Brain microvascular endothelial cell (primary cell): ENCODE measurements at places on chromosomes 3 and 15.

DNA sequence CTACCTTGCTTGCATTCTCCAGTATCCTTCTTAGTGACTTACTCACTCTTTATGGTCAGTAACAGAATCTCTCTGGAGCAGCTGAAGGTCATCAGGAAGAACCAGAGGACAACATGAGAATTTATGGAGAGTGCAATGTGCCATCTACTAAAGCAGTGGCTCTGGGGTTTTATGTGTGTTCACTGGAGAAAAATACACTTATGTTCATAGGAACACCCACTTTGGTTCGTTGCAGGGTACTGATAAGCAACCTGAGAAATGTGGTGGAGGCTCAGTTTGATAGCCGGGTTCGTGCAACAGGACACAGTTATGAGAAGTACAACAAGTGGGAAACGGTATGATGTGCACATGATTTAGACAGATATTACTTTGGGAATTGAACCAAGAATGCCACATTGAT lies 12.8 kb downstream of the CPB1 start:
- DNase-seq = no peak

- DNase-seq = no peak
Observed at GRCh38 chr15:89326316-89326715, 8.3 kb downstream of the POLG start.

DNA sequence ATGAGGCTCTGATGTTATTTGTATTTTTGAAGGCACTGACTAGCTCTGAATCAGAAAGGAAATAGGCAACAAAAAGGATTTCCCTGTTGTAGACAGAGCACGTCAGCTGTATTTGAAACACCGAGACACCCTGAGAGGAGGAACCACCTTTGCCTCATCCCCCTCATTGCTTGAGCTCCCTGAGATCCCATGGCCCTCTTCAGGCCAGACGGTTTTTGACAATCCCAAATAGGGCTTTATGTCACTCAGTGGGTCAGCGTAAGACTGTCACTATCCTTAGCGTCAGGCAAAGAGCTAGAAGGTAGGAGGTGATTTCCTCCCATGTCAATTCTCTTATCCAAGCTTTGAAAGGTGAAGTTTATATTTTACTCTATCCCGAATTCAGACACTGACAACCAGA lies 254.3 kb downstream of the ZNF621 start:
- no peak for DNase-seq

DNA sequence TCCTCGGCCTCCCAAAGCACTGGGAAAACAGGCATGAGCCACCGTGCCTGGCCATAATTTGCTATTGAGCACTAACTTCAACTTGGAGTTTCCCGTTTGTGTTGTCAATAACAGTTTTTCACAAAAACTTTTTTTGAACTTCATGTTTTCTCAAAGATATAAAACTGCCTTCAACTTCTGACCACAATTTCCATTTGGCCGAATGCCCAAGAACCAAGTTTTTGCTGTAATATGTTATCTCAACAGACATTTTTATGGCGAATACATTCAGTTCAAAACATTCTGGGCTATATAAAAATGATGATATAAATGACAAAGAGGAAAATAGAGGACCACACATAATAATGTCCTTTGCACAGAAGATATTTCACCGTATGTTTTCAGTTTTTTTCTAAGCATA lies 56.4 kb downstream of the NEDD4 start:
- peak; percentile 83 for DNase-seq

DNA sequence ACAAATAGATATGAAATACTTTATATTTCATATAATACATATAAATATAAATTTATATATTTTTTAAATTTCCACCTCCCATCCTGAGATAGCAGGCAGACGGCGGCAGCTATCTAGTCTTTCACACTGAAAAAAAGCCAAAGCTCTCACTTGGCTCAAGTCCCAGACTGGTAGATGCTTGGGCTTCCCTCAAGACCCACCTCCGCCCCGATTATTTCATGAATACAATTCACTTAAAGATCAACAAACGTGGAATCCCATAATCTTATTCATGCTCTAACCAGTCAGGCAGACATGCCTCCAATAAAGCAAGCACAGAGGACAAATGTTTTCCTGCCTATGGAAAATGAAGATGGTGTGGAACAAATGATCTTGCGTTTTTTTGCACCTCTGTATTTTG lies 275.9 kb upstream of the NR2F2 start:
- DNase-seq = no peak

GRCh38 chr3:50660386-50660785 lies 14.3 kb upstream of the DOCK3 start:
- DNase-seq = no peak

GRCh38 chr3:167762296-167762695 lies 26.8 kb downstream of the SERPINI1 start:
- no peak for DNase-seq

- DNase-seq = no peak
Observed at GRCh38 chr3:148742118-148742517, 44.4 kb downstream of the AGTR1 start.

- peak; percentile 25 for DNase-seq
Observed at GRCh38 chr3:39013289-39013688, 38.5 kb downstream of the SCN11A start.

DNA sequence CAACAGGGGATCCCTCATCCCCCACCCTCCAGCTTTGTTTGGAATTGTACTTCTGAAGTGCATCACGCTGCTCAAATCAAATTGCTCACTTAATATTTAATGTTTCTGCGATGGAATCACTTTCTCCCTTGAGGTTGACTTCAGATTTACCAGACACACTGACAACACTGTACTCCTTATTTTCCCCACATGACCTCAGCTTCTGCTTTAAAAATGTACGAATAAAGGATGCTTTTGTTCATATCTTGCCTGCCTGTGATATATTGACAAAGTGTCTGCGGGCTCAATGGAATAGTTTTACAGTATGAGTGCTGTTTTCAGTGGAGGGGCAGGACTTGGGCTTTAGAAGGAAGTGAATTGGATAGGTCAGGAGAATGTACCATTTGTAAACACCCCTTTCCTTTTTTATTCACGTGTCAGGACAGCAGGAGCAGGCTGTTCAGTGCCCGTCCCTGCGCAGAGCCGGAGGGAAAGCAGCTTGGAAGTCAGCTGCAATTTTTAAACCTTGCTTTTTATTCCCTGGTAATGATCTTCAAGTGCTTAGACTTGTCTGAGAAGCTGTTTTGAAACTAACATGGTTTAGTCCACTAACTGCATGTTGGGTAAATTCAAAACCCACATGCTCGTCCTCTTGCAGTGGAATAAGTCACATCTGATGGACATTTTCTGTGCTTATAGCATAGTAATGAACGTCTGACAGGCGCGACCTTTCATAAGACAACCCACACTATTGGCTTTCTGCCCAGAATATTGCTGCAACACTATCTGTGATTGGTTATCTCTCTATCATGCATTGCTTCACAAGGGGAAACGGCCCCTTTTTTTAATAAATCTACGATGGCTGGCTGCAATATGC lies 29.9 kb downstream of the MBNL1 start:
- DNase-seq = peak; percentile 98

GRCh38 chr3:114308377-114308776 lies 14.5 kb downstream of the TIGIT start:
- DNase-seq = no peak

DNA sequence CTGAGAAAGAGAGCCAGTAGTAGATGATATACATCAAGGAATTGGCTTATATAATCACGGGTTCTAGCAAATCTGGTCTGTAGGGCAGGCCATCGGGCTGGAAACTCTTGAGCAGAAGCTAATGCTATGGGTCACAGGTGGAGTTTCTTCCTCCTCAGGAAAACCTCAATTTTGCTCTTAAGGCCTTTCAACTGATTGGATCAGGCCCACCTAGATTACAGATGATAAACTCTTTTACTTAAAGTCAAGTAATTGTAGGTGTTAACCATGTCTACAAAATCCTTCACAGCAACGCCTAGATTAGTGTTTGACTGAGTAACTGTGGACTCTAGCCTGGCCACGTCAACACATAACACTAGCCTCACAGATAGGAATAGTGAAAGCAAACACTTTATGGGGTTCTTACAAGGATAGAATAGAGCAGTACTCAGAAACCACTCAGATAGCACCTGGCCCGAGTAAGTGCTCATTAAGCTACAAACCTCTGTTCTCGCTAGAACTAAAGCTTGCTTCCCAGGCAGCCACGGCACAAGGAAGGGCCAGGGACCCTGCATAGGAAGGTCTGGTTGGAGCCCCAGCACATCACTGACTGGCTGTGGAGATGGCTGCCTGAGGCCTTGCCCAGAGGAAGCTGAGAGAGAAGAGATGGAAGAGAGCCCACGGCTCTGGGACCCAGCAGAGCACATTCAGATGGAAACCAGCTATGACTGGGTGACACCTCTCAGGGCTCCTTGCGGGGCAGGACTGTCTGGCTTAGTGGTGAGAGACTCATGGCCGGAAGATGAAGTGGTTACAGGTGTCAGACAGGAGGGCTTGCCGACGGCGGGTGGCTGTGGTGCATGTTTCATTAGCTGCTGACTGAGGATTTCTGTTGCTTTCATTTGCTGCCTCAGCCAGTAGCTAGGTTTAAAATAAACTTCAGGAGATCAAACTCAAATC lies 202.5 kb upstream of the TLE3 start:
- no peak for DNase-seq
